ENCODE measurements at places on chromosomes 5 and 9.

GRCh38 chr9:8301296-8301695 lies 501.7 kb upstream of the DMAC1 start:
- DNase-seq = no peak

DNA sequence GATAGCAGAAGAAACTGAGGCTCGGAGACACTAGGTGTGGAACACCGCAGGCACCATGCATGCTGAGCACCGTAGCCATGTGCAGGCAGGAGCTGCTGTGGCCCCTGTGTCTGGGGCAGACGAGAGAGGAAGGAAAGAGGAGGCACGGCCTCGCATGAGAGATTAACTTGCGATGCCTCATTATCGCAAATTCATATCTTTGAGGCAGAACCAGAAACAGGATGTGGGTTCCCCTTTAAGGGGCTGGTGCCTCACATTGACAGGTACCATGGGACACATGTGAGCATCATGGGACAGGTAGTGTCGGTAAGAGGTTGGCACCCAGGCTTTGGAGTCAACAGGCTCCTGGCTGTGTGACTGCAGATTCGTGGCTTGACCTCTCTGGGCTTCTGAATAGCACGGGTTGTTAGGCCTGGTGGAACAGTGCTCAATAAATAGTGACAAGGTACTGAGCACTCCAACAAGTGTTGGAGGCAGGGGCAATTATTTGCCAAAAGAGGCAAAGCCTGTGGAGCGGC lies 40.8 kb downstream of the NAIF1 start:
- no peak for DNase-seq

GRCh38 chr5:135451581-135452320 lies 400 bp downstream of the TIFAB start:
- DNase-seq = no peak

DNA sequence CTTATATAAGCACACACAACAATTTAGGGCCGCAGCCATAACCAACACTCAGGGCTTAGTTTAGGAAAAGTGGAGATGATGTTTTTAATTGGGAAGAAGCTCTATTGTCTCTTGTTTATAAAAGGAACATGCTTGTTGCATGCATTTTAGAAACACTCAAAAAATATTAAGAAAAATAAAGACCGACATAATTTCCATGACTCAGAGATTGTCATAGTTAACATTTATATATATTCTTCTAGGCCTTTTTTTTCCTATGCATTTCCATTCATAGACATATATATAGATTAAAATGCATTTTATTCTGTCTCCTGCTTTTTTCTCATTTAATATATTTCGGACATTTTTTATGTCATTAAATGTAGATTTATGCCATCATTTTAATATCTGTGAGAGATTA lies 13.6 kb upstream of the ARSI start:
- DNase-seq = no peak

DNA sequence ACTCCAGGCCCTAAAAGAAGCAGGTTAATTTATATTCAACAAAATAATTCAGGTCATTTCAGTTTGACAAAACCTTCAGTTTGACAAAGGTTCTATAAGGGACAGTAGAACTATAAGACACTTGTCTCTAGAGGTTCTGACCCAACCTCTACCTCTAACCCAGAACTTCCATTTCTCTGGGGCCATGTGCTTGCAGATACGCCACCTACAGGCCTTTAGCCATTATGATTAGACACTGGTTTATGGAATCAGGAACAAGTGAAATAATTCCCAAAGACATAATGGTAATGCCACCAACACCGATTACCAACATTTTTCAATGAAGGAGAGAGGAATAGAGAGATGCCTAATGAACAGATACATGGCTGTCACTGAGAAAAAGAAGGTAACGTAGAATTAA lies 733.9 kb downstream of the PRELID2 start:
- DNase-seq = no peak

- peak; percentile 76 for DNase-seq
Measured at GRCh38 chr9:134662143-134662876, 20.7 kb downstream of the COL5A1 start.

DNA sequence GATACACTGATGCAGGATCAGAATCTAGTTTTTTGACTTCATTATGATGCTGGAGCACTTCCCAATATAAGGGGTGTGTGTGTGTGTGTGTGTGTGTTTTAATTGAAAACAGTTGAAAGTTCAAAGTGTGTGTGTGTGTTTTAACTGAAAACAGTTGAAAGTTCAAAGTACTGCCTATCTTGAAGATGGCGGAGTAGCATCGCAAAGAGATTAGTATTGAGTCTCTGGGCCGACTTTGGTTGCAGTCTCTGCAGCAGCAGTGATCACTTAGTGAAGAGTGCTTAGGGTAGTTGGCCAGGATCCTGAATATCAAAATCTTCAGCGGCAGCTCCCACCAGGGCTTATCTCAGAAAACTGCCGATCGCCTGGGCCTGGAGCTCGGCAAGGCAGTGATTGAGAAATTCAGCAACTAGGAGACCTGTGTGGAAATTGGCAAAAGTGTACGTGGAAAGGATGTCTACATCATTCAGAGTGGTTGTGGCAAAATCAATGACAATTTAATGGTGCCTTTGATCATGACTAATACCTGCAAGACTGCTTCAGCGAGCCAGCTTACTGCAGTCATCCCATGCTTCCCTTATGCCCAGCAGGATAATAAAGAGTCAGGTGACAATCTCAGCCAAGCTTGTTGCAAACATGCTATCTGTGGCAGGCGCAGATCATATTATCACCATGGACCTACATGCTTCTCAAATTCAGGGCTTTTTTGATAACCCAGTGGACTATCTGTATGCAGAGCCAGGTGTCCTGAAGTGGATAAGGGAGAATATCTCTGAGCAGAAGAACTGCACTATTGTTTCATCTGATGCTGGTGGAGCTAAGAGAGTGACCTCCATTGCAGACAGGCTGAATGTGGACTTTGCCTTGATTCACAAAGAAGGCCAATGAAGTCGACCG lies 7.3 kb upstream of the SCAI start:
- DNase-seq = no peak

DNA sequence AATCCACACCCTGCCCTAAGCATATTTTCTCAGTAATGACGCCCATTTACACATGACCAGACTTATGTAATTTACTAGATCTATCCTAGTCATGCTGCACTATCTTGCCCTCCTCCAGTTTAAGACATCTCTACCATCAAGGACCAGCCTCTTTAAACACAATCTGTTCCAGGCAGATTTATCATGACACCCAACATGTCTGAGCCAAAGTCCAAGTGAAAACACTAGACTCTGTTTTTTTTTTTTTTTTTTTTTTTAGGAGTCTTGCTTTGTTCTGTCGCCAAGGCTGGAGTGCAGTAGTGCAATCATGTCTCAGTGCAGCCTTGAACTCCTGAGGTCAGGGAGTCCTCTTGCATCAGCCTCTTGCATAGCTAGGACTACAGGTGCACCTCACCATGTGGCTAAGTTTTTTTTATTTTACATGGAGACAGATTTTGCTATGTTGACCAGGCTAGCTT lies 354.6 kb downstream of the ARRDC3 start:
- no peak for DNase-seq

DNA sequence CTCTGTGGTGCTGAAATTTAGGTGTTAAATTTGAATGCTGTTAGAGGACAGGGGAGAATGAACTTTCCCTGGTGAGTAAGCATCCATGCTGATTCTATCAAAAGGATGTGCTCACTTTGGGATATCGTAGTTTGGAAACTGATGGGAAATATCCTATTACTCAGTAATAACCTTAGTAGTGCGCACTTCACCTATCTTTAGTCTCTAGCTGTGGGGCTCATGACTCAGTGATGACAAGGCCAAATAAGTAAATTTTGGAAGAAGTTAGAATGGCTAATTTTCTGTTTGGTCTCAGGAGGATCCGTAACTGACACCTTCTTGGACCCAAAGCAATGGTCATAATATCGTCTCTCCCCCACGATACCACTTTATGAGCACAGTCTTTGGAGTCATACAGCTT lies 448.4 kb downstream of the PSAT1 start:
- no peak for DNase-seq

DNA sequence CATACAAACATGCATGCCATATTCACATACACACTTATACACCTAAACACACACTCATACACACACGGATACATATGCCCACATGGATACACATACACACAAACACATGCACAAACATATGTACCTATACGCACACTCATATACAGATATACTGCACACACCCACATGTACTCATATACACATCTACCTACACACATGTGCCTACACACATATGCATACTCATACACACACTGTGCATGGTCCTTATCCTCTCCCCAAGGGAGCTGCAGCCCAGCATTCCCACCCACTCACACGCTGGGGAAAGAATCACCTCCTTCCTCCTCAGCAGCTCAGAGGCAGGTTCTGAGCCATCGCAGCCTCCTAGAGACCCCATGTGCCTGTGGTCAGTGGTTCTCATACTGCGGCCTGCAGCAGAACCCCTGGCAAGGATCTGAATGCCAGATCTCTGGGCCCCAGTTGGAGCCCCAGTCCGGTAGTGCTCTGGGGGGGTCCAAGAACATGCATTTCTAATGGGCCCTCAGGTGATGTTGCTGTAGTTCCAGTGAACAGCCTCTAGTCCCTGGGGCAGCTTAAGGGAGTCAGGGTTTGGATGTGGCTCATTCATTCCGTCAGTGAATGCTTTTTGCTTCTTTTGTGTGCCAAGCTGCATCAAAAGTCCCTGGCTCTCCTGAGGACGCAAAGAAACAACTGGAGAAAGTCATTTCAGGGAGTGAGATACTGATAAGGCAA lies 39.0 kb downstream of the SEMA4D start:
- no peak for DNase-seq

- no peak for DNase-seq
Measured at GRCh38 chr5:151498395-151499155, 51.2 kb downstream of the SLC36A1 start.

GRCh38 chr5:92922231-92922967 lies 658.6 kb downstream of the NR2F1-AS1 start:
- no peak for DNase-seq

GRCh38 chr9:35338561-35339274 lies 151.2 kb upstream of the RUSC2 start:
- no peak for DNase-seq

DNA sequence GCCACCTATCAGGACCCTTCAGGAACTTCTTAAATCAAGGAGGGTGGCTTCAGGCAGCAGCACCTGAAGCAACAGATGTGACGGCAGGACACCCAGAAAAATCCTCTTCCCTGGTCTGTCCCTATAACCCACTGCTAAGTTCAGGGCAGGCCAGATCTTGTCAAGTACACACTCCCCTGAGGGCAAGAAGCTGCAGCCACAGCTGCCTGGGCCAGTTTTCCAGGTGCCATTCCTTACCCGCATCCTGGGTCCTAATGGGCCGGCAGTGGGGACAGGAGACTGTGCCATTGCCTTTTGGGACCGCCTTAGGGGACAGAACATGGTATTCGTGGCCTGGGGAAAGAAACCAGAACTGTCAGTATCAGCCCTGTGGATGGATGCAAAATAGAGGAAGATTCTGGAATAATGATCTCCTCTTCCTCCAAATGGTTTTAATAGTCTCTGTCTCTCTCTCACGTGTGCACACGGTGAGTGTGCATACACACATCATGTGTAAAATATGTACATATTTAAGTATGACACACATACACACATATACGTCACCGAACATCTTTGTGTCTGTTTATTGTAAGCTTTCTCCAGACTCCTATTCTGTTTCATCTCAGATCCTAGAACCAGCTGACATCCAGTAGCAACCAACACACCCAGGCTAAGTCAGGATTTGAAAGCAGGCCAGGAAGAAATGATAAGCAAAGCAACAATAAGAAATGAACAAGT lies 14.0 kb downstream of the ORM2 start:
- no peak for DNase-seq

DNA sequence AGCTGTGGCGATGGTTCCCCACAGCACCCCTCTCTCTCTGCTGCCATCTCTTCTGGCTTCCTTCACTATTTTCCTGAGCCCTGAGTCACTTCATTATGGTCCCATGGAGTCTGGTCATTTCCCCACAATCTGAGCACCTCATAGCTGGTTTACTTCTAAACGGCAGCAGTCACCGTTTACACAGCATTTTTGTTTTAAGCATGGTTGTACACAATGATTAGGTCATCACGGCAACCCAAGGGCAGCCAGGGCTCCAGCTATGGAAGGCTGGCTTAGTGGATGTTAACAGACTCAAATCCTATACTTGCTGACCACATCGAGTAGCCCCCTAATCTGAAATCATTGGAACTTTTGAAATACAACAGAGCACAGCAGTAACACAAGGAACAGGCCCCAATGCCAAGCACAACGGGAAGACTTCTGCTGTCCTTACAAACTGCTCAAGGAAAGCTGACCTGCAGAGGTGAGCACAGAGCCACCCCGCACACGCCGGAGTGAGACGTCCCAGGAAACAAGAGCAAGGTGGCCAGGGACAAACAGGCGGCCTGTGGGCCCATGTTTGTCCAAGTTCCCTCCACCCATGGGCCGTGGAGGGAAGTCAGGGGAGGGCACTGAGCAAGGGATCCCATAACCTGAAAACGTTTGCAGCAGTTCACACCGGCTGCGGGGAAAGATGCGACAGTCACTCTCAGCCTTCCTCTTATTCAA lies 22.9 kb downstream of the CAMSAP1 start:
- no peak for DNase-seq

DNA sequence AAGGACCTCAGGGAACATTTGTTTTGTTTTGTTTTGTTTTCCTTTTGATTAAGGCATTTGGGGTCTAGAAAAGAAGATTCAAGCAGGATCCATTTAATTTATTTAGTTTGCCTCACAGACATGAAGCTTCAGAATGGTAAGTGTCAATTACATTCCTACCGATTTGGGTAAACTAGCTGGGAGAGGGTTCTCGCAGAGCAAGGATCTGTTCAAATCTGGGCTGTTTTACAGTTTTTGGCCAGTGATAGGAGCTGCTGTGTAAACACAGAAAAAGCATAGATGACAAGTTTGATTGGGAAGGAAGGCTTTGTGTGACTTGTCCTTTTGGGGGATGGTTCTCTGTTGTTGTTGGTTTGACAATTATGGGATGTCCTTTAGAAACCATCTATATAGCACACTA lies 470.3 kb upstream of the WWC1 start:
- no peak for DNase-seq

- DNase-seq = no peak
Measured at GRCh38 chr5:38099205-38100168, 158.9 kb upstream of the EGFLAM start.

DNA sequence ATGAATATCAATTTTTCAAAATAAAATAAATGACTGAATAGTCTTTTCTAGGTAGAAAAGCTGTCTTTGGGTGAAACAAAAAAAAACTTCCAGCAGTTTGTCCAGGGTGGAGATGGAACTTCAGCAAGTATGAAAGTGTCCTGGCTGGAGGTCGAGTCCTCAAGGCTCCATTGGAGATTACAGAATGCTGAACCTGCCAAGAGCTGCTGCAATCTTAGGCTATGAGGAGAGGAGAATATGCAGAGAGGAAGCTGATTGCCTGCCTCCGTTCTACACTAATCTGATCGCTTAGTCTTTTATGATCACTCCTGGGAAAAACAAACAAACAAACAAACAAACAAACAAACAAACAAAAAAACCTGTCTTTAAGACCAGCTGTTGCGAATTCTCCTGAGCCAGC lies 50.6 kb downstream of the NREP start:
- DNase-seq = no peak

GRCh38 chr5:175860531-175861045 lies 10.8 kb upstream of the CPLX2 start:
- no peak for DNase-seq

GRCh38 chr5:73564675-73565074 lies 764 bp downstream of the ANKRA2 start:
- no peak for DNase-seq
